ENCODE measurements at places on chromosomes 13 and 19.
A peak's percentile ranks its signal among the peaks of the same experiment; 100 is the strongest.

GRCh38 chr19:750640-751423 is at the start of gene MISP:
TSS of gene MISP (plus strand) at chr19:751112. CDS start at chr19:756947, 5,835 bp downstream.
- DNase-seq: no peak

DNA sequence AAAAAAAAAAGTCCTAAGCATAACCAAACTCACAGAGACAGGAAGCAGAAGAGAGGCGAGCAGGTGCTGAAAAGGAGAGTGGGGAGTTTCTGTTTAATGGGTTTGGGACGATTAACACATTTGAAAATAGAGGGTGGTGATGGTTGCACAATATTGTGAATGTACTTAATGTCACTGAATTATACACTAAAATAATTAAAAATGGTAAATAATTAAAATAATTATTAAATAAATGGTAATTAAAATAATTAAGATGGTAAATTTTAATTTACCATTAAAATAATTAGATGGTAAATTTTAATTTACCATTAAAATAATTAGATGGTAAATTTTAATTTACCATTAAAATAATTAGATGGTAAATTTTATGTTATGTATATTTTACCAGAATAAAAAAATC is 74.8 kb upstream of the XPO4 start:
- no peak for DNase-seq

GRCh38 chr13:39862900-39863299 is 207.4 kb downstream of the COG6 start:
- no peak for DNase-seq

GRCh38 chr13:25463496-25463895 is 91.7 kb downstream of the ATP8A2 start:
- no peak for DNase-seq

GRCh38 chr19:2274931-2275535 is 6.9 kb downstream of the PEAK3 start:
- peak; percentile 66 for DNase-seq

- no peak for DNase-seq
Observed at GRCh38 chr13:46100191-46100815, 4.5 kb downstream of the CPB2 start.

DNA sequence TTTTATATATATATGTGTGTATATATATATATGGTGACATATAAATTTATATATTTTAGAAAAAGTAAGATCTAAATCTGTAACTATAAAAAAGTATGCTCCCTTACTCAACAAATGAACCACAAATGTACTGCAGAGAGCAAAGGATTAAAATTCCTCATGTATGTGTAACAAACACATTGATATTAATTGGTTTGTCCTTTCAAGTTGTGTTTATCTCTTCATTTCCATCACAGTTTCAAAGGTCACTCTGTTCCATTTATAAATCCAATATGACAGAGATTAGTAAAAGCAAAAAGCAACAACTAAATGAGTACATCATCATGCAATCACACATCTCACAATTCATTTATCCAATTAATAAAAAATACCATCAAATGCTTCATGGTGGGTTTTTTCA is 247.9 kb downstream of the DACH1 start:
- no peak for DNase-seq

GRCh38 chr13:20128459-20128931 is 32.4 kb downstream of the GJA3 start:
- no peak for DNase-seq

DNA sequence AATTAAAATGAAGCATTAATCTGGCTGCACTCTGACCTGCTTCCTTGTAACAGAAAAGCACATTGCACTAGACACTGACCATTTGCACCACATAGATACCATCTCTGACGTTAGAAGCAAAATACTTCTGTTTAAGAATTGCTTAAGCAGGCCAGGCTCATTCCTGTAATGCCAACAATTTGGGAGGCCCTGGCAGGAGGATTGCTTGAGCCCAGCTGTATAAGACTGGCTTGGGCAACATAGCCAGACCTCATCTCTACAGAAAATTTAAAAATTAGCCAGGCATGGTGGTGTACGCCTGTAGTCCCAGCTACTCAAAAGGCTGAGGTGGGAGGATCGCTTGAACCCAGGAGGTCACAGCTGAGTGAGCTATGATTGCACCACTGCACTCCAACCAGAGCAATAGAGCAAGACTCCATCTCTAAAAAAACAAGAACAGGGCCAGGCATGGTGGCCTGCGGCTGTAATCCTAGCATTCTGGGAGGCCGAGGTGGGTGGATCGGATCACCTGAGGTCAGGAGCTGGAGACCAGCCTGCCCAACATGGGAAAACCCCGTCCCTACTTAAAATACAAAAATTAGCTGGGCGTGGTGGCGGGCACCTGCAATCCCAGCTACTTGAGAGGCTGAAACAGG is 7.0 kb upstream of the TLE6 start:
- DNase-seq: no peak

DNA sequence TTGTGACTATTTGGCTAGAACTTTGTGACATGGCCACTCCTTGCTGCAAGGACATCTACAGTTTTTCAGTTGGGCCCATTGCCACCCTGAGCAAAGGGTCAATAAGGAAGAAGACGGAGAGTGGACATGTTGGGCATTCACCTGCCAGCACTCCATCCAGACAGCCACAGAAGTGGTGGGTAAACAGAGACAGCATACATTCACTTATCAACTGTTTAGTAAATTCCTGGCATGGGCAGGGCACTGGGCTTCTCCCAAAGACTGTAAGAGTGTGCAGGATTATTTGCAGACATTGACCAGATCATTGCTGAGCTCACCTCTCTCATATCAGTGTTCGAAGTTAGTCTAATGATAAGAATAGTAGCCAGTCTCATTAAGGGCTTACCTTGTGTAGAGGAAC is 29.2 kb downstream of the SIPA1L3 start:
- DNase-seq: no peak

- DNase-seq: peak; percentile 98
Observed at GRCh38 chr19:58330458-58330857, 3.7 kb downstream of the ZSCAN22 start.

- no peak for DNase-seq
Observed at GRCh38 chr13:29819143-29819542, 31.3 kb downstream of the UBL3 start.

GRCh38 chr13:79393564-79394249 is 12.3 kb downstream of the RBM26 start:
- peak; percentile 43 for DNase-seq

- DNase-seq: no peak
Observed at GRCh38 chr13:30442926-30443325, 20.6 kb downstream of the UBE2L5 start.

- no peak for DNase-seq
Observed at GRCh38 chr13:41681587-41681986, 224.2 kb downstream of the RGCC start.

DNA sequence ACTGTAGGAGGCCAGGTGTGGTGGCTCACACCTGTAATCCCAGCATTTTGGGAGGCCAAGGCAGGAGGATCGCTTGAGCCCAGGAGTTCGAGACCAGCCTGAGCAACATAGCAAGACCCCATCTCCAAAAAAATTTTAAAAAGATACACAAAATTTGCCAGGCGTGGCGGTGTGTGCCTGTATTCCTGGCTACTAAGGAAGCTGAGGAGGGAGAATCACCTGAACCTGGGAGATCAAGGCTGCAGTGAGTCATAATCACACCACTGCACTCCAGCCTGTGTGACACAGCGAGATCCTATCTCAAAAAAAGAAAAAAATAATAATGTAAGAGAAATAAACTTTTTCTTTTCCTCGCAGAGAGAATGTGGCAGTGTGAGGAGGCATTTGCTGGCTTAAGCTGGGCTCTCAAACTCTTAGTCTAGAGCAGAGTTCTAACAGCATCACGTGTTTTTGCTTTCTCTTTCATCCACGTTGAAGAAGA is 21.1 kb downstream of the FAM187B start:
- no peak for DNase-seq

DNA sequence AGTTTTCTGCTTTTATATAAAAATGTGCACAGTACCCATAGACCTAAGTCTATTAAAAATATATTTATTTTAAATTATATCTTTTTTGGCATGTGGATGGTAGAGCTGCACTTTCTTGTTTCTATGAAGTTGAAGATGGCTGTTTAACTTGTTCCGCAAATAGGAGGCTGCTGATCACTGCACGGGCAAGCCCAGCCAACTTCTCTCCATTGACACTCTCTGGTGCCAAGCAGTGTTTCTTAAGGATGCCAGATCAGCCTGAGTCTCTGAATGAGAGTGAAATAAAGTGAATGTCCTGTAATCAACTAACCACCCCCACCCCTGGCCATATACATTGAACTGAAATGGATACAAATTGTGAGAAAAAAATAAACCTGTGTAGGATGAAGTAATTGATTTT is 202.9 kb upstream of the KLHL1 start:
- DNase-seq: no peak

DNA sequence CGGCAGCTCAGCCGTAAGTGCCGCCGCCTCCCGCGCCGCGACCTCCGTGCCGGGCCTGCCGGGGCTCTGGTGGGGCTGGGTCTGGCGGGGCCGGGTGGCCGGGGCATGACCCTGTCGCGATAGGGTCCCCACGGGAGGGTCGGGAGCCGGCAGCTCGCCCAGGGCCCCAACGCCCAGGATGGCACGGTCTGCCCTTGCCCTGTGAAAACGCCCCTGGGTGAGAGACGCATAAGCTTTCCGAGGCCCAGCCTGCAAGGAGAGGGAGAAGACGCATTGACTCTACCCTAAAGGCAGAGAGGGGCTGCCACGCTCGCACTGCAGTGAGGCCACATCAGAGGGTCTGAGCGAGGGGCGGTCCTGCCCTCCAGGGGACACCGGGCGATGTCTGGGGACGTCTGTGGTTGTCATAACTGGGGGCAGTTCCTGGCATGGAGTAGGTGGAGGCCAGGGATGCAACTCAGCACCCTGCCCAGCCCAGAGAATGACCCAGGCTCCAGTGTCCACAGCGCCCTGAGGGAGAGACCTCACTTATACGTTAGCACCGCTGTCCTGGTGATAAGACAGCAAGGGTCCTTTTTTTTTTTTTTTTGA is 539 bp downstream of the ZNF554 start:
- no peak for DNase-seq

DNA sequence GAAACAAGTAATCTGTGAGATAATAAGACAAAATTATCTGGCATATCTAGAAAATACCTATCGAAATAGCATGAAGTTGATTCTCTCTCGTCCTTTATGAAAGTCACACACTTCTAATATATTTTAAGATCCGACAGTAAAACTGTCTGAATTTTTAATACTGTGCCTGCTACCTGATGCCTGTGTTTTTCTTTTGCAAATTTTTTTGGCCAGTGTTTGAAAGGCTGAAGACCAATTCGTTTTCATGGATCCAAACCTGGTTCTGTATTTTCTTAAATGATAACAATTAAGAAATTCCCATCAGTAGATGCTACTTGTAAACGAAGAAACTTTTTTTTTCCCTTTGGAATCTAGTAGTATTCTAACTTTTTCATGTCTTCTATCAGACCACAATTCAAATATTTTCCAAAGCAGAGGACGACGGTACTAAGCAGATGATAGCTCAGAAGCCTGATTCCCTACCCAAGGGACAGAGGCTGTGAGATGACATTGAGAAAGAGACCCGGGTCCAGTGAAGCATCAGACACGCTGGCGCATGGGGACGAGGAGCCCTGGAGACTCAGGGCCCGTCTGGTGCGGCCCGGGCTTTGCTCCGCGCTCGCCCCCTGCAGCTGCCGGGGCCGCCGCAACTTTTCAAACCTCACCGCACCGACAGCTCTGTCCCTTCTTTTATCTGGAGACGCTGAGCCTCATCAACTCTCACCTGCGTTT is 49.5 kb upstream of the PABPC3 start:
- no peak for DNase-seq

GRCh38 chr13:21674490-21675009 is 3.7 kb downstream of the FGF9 start:
- no peak for DNase-seq

- DNase-seq: no peak
Observed at GRCh38 chr13:36920616-36921185, 663 bp upstream of the SMAD9 start.

DNA sequence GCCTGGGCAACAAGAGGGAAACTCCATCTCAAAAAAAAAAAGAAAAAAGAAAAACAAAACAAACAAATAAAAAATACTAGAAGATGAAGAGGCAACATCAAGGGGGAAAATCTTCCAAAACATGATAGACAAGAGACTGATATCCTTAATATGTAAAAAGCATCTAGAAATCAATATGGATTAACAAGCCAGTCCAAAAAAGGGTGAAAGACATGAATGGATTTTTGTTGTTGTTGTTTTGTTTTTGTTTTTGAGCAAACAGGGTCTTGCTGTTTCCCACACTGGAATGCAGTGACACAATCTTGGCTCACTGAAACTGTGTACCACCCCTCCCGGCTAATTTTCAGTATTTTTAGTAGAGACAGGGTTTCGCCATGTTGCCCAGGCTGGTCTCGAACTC is 4.0 kb upstream of the TINCR start:
- no peak for DNase-seq

- DNase-seq: no peak
Observed at GRCh38 chr19:30148039-30148790, 206.2 kb downstream of the URI1 start.

- no peak for DNase-seq
Observed at GRCh38 chr13:72696579-72696978, 30.9 kb downstream of the MZT1 start.
